ENCODE measurements at places on chromosomes 16 and 17. TPM values are rescaled to one million over a fixed set of nuclear protein-coding genes. Genes with fewer than 3 reads are reported as not detected.

GRCh38 chr16:58085584-58086251 is 43.5 kb downstream of the CFAP20 start:
- DNase-seq = no peak

- DNase-seq = no peak
These were observed 2.3 kb downstream of the SLC5A11 start for GRCh38 chr16:24848065-24848464.

DNA sequence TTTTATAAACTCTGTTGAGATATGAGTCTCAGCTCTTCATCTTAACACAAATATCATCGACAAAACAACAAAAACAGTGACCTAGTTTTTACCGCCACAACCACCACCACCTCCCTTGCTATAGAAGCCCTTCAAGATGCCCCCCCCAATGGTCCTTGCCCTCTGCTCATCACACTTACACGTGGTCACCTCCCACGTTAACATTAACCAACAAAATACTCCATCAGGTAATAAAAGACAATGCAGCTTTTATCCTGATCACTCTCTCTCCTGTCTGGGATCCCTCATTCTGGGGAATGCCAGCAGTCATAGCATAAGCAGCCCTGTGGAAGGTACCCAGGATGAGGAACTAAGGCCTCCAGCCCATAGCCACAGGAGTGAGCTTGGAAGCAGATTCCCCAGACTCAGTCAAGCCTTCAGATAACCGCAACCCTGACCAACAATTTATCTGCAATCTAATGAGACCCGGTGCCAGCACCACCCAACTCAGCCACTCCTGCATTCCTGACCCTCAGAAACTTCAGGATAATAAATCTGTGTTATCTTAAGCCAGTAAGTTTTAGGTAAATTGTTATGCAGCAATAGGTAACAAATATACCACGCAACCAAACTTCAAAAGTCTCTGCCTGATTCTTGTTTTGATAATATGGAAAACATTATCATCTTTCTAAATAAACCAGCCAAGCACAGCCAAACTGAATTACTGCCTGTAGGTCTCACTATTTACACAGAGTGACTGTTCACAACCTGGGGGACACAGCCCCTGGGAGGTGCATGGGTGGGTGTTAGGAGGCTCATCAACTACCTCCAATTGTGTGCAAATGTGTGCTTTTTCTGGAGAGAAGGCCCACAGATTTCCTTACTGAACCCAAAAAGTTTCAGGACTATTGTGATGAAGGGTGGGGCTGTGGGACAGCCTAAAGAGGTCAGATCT is 6.1 kb downstream of the PECAM1 start:
- no peak for DNase-seq

DNA sequence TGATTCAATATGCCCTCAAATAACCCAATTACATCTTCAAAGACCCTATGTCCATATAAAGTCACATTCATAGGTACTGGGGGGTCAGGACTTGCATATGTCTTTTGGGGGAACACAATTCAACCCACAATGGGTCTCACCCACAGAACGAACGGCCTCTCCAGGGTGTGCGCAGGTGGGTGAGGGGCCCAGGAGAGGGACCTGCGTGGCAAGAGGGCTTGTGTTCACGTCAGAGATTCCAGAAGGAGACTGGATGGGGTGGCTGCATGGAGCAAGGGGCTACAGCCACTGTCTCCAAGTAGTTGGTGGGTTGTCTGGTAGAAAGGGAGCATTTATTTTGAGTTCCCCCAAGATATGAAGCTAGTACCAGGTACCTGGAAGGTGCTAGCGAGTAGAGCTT is 212.2 kb downstream of the SEC14L1 start:
- DNase-seq = no peak

- no peak for DNase-seq
These were observed 1.4 kb upstream of the ABR start for GRCh38 chr17:1180958-1181752.

GRCh38 chr17:17846003-17846402 is 9.2 kb upstream of the SREBF1 start:
- no peak for DNase-seq

GRCh38 chr16:65222049-65222448 is 100.2 kb upstream of the CDH11 start:
- DNase-seq = no peak

GRCh38 chr16:14377326-14377725 is 252.7 kb downstream of the PARN start:
- no peak for DNase-seq

DNA sequence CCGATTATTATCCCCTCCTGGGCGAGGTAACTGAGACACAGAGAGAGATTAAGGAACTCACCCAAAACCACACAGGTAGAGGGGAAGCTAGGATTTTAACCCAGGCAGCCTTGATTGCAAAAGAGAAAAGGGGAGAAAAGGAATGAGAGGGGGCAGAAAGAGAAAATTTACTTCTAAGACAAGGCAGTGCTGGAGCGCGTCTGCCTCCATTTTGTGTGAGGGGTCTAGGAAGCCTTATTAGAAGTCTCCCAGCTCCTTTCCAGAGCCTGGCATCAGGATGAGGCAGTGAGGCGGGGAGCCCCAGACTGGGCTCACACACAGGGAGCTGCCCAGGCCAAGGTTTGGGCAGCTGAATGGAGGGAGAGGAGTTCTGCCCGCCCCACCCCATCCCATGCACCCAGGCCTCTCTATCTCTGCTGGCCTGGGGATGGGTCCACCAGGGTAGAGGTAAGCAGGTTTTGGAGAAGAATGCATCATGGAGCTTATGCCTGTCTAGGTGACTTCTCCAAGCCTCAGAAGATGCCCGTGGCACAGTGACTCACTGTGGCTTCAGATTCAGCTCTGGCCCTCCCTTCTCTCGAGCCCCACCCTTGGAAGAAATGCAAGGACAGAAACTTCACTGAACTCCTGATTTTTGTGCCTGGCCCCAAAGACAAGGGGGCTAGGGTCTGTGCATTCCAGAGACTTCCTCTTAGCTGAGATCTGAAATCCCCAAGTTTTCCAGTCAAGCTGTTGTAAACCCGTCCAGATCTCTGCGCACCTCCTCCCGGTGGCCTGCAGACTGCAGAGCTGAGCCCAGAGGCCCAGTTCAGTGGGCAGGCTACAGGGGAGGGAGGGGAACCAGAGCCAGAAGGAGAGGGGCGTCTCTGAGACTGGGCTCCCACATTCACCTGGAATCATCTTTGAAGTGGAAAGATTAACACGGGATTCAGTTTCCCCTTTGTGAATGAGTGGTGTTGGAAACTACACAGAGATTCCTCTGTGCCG is 95.1 kb upstream of the CDH5 start:
- no peak for DNase-seq

GRCh38 chr17:66255112-66255511 is 25.9 kb upstream of the APOH start:
- DNase-seq = peak; percentile 82

DNA sequence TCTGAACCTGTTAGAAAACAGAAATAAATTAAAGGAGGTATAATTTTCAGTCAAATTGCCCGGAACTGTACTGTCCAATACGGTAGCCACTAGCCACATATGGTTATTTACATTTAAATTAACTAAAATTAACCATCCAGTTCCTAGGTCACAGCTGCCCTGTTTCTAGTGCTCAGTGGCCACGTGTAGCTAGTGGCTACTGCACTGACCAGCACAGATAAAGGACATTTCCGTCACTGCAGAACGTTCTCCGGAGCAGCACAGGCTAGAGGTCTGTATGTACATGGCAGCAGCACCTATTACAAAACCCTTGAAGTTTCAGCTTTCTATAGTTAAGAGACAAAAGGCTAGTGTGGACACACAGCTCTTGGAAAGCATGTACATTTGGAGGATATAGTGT is 33.7 kb downstream of the CPSF4L start:
- no peak for DNase-seq

DNA sequence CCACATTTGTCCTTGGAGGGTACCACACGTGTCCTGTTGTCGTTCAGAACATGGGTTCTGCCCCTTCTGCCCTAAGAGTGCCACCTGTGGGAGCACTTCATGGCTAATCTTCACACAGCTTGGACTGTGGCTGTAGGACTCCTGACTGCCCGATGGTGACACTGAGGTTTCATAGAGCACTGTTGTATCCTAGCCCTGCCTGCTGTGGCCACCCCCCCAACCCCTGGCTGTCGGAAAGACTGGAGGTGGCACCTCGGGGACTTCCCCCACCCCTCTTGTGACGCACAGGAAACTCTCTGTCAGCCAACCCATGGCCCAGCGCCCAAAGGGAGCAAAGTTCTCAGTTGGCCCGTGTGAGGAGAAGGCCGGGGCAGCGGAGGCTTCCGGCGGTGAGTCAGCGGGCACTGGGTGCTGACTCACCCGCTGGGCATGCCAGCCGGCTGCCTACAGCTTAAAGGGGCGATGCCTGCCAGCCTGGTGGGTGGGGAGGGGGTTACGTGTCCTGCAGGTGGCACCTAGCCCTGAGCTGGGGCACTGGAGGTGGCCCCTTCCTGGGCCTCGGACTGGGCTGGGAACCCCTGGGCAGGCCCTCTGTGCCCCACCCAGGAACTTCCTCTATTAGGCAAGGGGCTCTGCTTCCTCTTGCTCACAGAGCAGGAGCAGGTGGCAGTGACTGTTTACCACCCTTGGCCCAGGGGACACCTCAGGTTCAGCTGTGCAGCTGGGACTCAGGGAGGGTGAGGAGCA is 3.4 kb downstream of the MAP2K3 start:
- no peak for DNase-seq

DNA sequence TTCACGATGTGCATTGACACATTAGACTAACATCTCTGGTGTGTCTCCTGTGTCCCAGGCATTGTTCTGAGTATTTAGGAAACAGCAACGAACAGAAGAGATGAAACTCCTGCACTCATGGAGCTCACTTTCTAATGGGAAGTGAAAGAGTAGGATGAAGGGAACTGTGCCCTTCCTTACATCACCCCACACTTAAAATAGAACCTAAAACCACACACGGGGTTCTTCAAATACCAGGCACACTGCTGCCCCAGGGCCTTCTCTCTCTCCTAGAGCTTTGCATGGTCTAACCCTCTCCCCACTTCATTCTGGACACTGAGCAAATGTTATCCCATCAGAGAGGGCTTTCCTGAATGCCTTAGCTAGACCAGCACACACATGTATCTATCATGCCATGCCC is 33.7 kb downstream of the TRIM25 start:
- no peak for DNase-seq

DNA sequence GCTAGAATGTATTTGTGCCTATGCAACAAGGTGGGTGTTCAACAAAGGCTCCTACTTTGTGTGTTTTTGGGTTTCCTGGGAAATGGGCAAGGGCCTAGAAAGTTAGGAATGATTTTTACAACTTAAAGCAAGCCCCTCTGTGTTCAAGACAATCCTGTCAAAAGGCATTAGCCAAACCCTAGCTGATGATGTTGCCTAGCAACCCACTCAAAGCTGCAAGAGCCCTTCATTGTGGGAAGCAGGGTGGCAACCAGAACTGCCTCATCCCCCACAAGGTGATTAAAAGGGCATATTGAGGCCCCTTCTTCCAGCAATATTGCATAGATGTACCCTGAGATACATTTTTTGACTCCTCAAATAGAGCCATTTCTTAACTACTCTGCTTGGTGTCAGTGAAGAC is 16.0 kb upstream of the RASL10B start:
- DNase-seq = no peak

- no peak for DNase-seq
These were observed 78.1 kb upstream of the ZFHX3 start for GRCh38 chr16:73125850-73126524.

DNA sequence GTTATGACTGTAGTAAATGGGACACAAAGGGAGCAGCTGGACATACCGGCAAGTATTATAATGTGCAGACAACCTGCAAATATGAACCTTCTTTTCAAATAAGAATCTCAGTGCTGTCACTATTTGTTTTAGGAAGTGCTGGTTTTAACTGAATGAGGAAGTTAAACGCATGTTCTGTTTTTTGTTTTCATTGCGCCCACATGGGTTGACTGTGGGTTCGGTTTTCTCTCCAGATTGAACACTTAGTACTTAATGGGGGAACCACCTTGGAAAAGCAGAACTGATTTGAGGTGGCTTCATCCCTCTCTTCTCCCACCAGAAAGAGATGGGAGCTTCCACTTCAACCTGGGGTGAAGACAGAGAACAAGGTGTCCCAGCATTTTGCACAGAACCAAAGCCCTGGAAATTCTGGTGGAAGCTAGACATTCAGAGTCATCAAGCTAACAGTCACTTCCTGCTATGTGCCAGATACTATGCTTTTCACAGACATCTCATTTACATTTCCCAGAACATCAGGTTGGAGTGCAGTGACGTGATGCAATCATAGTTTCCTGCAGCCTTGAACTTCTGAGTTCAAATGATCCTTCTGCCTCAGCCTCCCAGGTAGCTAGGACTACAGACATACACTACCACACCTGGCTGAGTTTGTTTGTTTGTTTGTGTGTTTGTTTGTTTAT is 149.8 kb downstream of the CDH13 start:
- no peak for DNase-seq

DNA sequence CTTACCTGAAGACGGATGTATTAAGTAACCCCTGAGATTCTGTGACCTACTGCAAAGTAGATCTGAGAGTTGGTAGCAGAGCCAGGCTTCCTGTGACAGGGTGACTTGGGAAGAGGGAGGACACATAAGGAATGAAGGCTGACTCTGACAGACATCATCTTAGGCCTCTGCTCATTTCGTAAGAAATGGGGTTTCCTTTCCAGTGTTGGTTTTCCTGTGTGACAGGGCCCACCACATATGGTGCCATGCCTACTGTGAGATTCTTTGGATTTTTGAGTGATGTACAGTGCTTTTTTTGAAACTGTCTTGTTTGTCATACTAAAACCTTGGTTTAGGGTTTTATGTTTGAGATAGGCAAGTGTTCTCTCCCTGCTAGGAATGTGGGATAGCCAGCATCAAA is 12.7 kb downstream of the LIG3 start:
- DNase-seq = no peak

DNA sequence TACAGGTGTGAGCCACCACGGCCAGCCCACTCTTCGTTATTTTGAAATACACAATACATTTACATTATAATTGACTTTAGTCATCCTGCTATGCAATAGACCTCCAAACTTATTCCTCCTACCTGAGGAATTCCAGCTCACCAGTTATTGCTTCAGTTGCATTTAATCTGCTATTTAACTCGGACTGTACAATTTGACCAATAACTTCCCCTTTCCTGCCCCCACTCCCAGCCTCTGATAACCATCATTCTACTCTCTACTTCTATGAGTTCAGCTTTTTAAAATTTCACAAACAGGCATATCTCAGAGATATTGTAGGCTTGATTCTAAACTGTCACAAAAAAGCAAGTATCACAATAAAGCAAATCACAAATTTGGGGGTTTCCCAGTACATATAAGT is 157.0 kb downstream of the COPRS start:
- no peak for DNase-seq

GRCh38 chr17:47197821-47198220 is 8.7 kb upstream of the CDC27 start:
- no peak for DNase-seq

Gene TMC5
- polyA plus RNA-seq = 0.37 TPM

Gene CA7
- polyA plus RNA-seq = 0.65 TPM

Gene TPSD1
- polyA plus RNA-seq = not detected

Gene ACSF2
- polyA plus RNA-seq = 122 TPM

Gene CMTM2
- polyA plus RNA-seq = 0.75 TPM

Gene ARL5C
- 0.22 TPM for polyA plus RNA-seq

Gene CCL7
- not detected for polyA plus RNA-seq
